ENCODE measurements at places on chromosomes 7 and 10.

- DNase-seq, result no peak
Measured at GRCh38 chr7:111758332-111758731, 196.0 kb upstream of the IMMP2L start.

- no peak for DNase-seq
Measured at GRCh38 chr10:20363684-20364083, 533.4 kb downstream of the NEBL start.

DNA sequence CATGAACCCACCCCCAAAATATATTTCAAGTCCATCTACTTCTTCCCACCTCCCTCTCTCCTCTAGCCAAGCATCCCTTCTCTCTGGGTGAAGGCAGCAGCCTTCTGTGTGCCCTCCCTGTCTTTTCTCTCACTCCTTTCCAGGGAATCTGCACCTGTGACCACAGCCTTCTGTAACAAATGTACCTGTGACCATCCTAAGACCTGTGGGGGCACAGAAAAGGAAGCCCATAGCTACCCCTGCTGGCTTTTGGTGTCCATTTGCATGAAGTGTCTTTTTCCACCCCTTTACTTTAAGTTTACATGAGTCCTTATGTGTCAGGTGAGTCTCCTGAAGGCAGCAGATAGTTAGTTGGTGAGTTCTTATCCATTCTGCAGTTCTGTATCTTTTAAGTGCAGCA, 2.0 kb upstream of the TBXAS1 start:
- no peak for DNase-seq

DNA sequence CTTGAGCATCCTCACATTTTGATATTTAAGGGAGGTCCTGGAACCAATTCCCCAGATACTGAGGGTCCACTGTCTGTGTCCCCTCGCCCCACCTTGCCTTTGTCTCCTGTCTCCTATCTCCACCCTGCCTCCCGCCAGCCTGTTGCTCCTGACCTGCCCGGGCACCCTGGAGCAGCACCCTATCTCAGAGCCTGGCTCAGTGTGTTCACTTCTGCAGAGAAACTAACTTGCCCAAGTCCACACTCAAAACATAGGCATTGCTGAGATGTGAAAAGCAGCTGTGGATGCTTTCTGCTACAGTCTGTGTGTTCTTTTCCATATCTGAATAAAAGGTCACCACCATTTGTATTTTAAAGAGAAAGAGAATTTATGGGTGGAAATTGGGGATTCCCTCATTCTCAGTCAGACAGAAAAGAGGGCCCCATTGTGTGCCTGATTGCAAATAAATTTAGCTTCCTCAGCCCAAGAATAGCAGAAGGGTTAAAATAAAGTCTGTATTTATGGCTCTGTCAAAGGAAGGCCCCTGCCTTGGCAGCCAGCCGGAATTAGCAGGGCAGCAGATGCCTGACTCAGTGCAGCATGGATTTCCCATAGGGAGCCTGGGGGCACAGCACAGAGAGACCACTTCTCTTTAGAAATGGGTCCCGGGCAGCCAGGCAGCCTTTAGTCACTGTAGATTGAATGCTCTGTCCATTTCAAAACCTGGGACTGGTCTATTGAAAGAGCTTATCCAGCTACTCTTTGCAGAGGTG, 161.3 kb downstream of the EGFR start:
- peak; percentile 51 for DNase-seq

- no peak for DNase-seq
Measured at GRCh38 chr10:133364645-133365431, 7.0 kb upstream of the FUOM start.

DNA sequence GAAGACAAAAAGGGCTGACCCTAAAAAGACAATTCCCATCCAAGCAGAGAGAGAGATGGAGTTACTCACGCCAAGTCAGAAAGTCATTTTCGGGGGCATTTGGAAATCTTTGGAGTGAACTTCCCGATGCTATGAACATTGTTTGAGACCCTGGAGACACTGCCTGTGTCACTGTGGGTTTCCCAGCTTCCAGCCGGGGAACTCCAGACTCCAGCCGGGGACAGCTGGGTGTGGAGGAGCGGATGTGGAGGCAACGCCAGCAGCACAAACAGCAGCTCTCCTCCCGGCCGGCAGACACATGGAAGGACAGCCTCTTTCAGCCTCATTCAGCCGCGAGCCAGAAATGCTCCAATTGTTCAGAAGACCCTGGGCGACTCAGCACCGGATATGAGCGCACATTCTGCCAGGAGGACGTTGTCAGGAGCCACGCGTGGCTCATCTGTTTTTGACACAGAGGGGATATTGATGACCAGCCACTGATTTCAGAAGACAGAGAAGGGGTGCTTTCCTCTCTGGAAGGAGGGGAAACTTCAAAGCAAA, 97.6 kb downstream of the PRPF18 start:
- DNase-seq, result peak; percentile 81

GRCh38 chr7:52005613-52006012, 689.0 kb upstream of the COBL start:
- no peak for DNase-seq
